ENCODE measurements at places on chromosomes 16 and 17.

DNA sequence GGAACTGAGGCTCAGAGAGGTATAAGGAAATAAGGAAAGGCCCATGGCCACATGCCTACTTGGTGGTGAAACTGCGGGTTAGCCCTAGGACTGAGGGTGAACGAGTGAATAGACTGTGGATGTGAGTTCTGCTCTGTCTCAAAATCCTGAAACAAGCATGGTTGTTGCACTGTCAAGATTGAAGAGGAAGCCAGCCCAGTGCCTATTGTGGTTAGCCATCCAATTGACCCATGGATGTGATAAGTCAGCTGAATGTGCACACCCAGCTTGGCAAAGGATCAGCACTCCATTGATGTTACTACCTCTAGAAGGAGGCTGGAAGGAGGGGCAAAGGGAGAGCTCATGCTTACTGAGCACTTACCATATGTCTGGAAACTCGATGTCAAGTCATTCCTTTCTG lies 4.5 kb downstream of the TMEM114 start:
- no peak overlapping the region for H3K27ac ChIP-seq
- ATAC-seq = no peak
- H3K27me3 ChIP-seq = peaks cover 33% of the 10 kb centered on the region
- peaks cover 24% of the 10 kb centered on the region for H3K4me1 ChIP-seq

GRCh38 chr17:17141279-17141678 lies 64.9 kb downstream of the PLD6 start:
- H3K4me3 ChIP-seq = no peak overlapping the region
- no peak for ATAC-seq
- peaks cover 19% of the 10 kb centered on the region for H3K4me1 ChIP-seq
- no peaks in the 10 kb centered on the region for H3K27me3 ChIP-seq
- peaks cover 61% of the 10 kb centered on the region for H3K36me3 ChIP-seq

- peaks cover 23% of the 10 kb centered on the region for H3K4me1 ChIP-seq
- ATAC-seq = no peak
- no peak overlapping the region for H3K4me3 ChIP-seq
- H3K27ac ChIP-seq = no peak overlapping the region
- no peaks in the 10 kb centered on the region for H3K36me3 ChIP-seq
- H3K27me3 ChIP-seq = no peaks in the 10 kb centered on the region
These were observed 69.7 kb downstream of the ZFHX3 start for GRCh38 chr16:72978212-72978611.

- H3K27me3 ChIP-seq = no peaks in the 10 kb centered on the region
- peaks cover 17% of the 10 kb centered on the region for H3K36me3 ChIP-seq
These were observed 155.7 kb upstream of the NOL11 start for GRCh38 chr17:67562005-67562404.

Measured in stimulated activated memory B cell treated with anti-CD40 and anti-IgM and Interleukin-4, amounts not matched to agents 10 μg/mL and 1 μg/mL and 100 μg/mL, for 72 hours (primary cell).